Stimulated activated CD8-positive, alpha-beta memory T cell treated with anti-CD3 and anti-CD28 coated beads, Interleukin-4, amount 100 ng/mL, for 24 hours (primary cell): ENCODE measurements at places on chromosomes 2 and 18.

- no peak for DNase-seq
Observed at GRCh38 chr2:28341208-28341891, 51.3 kb upstream of the FOSL2 start.

GRCh38 chr2:156331572-156332283 is 793 bp downstream of the NR4A2 start:
- DNase-seq, result no peak

DNA sequence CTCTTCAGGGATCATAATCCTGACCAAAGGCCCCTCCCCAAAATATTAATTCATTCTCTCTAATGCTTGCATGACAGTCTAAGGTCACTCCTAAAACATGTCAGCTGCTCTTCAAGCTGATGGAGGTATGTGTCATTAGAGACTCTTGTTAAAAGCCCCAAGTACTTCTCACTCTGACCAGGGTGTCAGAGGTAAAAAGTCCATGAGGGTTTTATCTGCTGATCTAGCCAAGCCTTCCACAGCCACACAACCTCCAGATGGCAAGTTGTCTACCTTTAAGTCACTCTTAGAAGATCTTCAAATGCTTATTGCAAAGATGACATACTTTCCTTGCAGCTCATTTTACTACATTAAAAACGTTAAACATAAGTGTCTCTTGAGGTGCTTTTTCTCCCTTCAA is 83.6 kb upstream of the ETAA1 start:
- DNase-seq, result no peak

DNA sequence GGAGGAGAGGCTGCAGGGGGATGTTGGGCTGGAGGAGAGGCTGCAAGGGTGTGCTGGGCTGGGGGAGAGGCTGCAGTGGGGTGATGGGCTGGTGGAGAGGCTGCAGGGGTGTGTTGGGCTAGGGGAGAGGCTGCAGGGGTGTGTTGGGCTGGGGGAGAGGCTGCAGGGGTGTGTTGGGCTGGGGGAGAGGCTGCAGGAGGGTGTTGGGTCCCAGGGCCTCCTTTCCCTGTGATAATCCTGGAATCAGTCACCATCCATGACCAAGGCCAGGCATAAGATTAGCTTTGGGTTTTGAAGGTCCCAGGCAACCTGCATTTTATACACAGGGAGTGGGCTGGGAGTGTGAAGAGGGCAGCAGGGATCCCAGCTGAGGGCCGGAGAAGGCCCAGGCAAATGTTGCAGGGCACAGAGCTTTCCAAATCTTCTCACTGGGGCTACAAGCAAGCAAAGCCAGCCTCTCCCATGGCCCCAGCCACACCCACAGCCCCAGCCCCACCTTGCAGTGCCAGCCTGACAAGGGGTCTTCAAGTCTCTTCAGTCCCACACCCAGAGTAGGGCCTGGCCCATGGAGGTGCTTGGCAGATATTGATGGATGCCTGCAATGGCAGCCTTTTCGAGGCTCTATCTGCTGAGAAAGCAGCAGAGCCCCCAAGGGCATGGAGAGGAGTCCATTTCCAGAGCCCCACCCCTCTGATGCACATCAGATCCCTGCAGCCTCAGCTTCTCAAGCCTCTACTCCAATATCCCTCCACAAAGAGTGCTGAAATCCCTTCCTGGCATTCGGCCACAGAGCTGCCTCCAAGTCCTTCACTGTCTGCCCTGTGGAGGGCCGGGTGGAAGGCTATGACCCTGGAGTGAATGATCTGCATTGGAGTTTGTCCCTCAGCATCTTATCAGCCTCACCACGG is 50.3 kb upstream of the GLI2 start:
- no peak for DNase-seq

DNA sequence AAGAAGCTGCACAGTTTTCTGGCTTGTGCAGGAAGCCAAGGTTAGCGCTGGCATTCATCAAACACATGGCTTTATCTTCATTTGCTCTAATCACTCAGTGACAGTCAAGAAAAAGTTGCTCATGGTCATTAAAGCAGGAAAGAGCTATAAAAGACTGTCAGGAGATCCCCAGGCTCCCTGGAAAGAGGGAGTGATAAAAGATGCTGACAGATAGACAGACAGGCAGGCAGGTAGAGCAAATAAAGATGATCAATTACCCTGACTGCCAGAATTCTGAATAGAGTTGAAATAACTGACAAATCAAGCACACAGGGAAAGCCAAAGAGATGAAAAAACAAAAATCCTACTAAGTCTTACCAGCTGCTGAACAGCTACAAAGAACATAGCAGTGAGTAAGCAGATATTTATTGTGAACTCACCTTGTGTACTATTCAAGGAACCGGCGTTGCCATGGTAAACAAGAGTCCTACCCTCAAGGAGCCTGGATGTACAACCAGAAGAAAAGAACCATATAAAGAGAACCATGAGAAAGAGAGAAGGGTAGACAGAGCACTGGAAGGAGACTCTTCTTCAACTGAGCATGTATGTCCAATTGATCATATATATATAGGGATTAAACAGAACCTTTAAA is 68.0 kb downstream of the RNF152 start:
- DNase-seq, result no peak

DNA sequence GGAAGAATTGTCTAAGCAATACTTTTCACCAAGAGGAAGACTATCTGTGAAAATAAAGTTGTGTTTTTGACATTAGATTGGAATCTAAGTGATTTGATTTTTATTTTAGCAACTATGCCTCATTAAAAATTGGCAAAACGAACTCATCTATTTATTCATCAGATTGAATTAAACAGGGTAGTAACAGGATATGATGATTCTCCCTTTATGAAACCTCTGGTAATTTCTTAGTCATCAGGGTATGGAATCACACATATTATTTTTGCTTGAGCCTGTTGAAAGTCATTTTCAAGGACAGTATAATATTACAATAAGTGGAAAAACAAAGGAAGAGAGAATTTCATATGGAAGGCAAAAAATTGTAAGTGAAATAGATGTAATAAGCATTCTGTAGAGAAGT is 22.0 kb downstream of the ZNF804A start:
- no peak for DNase-seq

- DNase-seq, result no peak
Observed at GRCh38 chr18:41828137-41828536, 126.9 kb upstream of the PIK3C3 start.

DNA sequence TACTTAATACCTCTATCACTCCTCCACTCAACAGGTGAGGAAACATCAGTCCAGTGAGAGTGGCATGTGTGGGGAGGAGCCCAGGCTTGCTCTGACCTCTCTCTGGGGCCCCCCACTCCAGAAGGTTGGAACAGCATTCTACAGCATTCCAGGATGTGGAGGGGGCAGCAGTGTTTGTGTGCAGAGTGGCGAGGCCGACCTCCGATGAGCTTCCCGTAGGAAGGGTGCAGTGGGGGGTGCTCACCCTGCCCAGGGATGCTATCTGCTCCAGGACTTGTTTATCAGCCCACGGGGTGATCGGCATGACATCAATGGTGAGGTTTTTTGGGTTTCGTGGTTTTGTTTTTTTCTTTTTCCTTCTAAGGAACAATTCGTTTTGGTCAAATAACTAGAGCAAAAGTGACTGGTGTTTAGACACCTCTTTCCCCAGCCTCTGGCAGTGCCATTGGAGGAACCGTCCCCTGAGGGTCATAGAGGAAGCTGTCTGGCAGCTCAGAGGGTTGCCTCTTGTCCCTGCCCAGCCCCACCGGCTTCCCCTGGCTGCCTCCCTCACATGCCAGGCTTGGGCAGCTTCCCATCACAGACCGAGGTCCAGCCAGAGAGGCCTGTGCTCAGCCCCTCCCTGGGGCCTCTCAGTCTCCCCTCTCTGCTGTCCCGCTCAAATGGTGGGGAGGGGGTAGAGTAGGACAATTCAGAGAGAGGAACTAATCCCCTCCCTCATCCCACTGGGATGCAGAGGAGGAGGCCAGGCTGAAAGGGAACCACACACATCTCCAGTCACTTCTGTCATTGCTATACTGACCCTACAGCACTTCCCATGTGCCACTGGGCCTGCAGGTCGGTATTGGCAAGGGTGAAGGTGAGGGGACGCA is 96.5 kb downstream of the ZFP36L2 start:
- DNase-seq, result no peak

- DNase-seq, result no peak
Observed at GRCh38 chr2:170276925-170277629, 99.1 kb downstream of the MYO3B start.

- DNase-seq, result no peak
Observed at GRCh38 chr2:67067656-67068055, 329.5 kb upstream of the ETAA1 start.

- no peak for DNase-seq
Observed at GRCh38 chr18:10499230-10499629, 26.6 kb upstream of the NAPG start.

DNA sequence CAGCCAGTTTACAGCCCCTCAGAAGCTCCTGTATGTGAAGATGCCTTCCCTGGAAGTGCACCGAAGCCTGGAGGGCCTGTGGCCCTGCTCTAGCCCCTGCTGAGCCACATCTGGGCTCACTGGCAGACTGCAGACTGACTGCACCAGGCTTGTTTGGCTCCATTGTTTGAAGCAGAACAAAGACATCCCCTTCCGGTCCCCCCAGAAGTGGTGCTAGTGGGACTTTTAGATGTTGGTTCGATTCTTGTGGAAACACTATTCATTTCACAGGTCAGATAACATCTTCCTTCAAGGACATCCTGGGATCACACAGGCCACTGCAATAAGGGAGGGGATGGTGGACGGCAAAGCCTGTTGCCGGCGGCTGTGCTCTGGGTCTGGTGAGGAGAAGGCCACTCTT is 57.8 kb upstream of the CBLN2 start:
- DNase-seq, result no peak

DNA sequence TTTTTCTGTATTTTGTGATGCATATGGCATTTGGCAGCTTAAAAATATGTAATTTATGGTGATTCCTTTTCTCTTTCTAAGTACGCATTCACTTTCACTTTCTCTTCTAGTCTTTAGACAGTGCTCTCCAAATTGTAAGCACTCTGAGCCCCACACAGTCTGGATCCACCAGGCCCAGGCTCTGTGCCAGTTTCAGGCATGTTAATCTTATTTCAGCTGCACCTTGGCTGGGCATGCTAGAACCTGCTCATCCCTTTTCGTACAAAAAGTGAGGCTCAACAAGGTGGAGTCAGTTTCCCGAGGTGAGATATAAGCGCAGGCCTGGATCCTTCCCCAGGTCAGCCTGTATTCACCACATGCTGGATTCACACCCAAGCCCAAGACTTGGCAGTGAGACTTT is 203.9 kb downstream of the MTX2 start:
- no peak for DNase-seq

- no peak for DNase-seq
Observed at GRCh38 chr2:71788186-71788525, 334.8 kb downstream of the DYSF start.

DNA sequence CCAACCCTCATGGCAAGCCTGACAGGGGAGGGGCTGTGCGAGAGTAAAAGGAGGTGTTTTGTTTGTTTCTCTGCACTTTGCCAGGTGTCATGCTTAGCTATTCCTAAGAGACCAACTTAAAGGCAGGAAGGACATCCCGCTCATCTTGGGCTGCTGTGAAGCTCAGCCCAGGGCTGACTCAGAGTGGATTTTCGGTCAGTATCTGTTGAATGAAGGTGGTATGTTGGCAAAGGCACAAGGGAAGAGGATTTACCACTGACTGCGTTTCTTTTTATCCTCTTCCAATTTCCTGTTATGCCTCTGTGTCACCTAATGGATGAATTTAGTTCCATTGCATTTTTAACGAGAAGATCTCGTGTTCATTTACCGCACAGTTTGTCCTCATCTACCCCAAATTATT is 18.9 kb downstream of the TRPM8 start:
- DNase-seq, result no peak

GRCh38 chr2:126862730-126863129 is 36.0 kb upstream of the TEX51 start:
- DNase-seq, result no peak

GRCh38 chr18:58886864-58887612 is 22.4 kb downstream of the ZNF532 start:
- no peak for DNase-seq
